Heart right ventricle (tissue), 16 donors: ENCODE measurements at places on chromosomes 11 and 22.

DNA sequence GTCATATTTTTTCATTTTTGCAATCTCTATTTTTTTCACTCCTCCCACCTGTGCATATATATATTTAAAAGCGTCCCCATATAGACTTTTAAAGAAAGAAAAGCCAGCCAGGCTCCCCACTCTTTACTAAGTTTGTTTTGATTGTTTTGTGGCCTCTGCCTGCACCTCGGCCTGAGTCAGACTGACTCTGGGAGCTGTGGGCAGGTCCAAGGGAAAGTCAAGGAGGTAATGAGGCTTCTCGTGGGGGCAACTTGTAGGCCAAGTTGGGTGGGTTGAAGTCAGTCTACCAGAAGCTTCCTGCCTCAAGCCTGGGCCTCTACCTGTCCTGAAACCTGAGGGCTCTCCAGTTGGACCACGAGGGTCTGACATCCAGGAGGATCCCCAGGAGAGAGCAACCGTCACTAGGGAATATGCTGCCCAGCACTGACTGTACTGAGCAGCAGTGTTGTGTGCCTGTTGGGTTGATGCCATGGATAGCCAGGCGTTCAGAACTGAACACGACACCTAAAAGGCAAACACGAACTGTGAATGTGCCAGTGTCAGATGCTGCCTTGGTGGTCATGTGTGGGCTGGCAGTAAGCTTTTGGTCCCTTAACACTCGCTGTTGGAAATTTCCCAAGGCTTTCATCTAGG, 58.8 kb downstream of the BMAL1 start:
- H3K36me3 ChIP-seq: no peaks in the 10 kb centered on the region
- peaks cover 75% of the 10 kb centered on the region for H3K4me1 ChIP-seq
- no peak overlapping the region for H3K4me3 ChIP-seq

- H3K4me3 ChIP-seq: no peak overlapping the region
- no peaks in the 10 kb centered on the region for H3K36me3 ChIP-seq
- no peaks in the 10 kb centered on the region for H3K4me1 ChIP-seq
- H3K27ac ChIP-seq: no peak overlapping the region
- no peak for DNase-seq
- H3K27me3 ChIP-seq: peaks cover 18% of the 10 kb centered on the region
These were observed 18.0 kb upstream of the EIF3D start for GRCh38 chr22:36546932-36547331.

DNA sequence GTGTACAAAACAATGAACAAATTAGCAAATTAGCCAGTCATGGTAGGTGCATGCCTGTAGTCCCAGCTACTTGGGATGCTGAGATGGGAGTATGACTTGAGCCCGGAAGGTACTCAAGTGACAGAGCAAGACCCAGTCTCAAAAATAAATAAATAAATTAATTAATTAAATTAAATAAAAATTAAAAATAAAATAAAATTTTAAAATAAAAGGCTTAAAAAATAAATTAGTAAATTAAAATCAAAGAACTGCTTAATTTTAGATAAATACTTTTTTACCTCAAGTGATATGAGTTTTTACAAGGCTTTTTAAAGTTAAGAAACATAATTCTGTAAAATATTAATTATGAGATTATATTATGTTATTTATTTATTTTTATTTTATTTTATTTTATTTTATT, 50.9 kb upstream of the TSPAN18 start:
- H3K4me1 ChIP-seq: no peaks in the 10 kb centered on the region
- no peaks in the 10 kb centered on the region for H3K27me3 ChIP-seq
- DNase-seq: no peak
- no peak overlapping the region for H3K27ac ChIP-seq
- H3K4me3 ChIP-seq: no peak overlapping the region

GRCh38 chr11:59208956-59209355, 3.8 kb downstream of the MPEG1 start:
- H3K27me3 ChIP-seq: no peaks in the 10 kb centered on the region
- no peak overlapping the region for H3K27ac ChIP-seq
- H3K4me3 ChIP-seq: peak overlapping the region; percentile 58
- H3K36me3 ChIP-seq: no peaks in the 10 kb centered on the region

GRCh38 chr11:71563406-71563805, 2.0 kb upstream of the KRTAP5-10 start:
- no peak overlapping the region for H3K27ac ChIP-seq
- H3K36me3 ChIP-seq: no peaks in the 10 kb centered on the region
- H3K4me1 ChIP-seq: no peaks in the 10 kb centered on the region
- H3K27me3 ChIP-seq: peaks cover 5% of the 10 kb centered on the region

- no peak overlapping the region for H3K27ac ChIP-seq
- H3K36me3 ChIP-seq: no peaks in the 10 kb centered on the region
- peak overlapping the region; percentile 86 for H3K4me3 ChIP-seq
- H3K4me1 ChIP-seq: peaks cover 22% of the 10 kb centered on the region
- DNase-seq: no peak
These were observed 2.8 kb downstream of the SESN3 start for GRCh38 chr11:95228081-95228749.

- no peaks in the 10 kb centered on the region for H3K27me3 ChIP-seq
- no peak overlapping the region for H3K4me3 ChIP-seq
- no peak overlapping the region for H3K27ac ChIP-seq
- H3K36me3 ChIP-seq: no peaks in the 10 kb centered on the region
- DNase-seq: no peak
- H3K4me1 ChIP-seq: no peaks in the 10 kb centered on the region
These were observed 35.9 kb downstream of the APOL3 start for GRCh38 chr22:36124666-36125065.

DNA sequence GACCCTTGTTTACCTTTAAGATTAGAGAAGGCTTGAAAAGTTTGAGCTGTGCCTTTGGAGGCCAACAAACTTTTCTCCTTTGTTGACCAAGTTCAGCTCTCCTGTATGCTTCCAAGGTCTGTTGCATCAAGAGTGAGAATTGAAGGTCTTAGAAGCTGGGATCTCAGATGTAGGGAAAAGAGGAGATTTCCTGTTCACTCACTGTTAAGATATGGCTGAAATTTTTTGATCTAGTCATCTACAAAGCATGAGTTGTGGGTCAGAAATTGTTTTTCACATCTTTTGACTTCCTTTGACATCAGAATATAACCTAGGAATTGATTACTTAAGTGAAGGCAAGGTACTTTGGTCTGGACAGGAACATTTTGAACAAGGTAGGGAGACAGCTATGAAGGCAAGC, 12.1 kb downstream of the OR51B4 start:
- no peak for DNase-seq
- no peak overlapping the region for H3K4me3 ChIP-seq
- no peaks in the 10 kb centered on the region for H3K27me3 ChIP-seq
- H3K27ac ChIP-seq: no peak overlapping the region
- no peaks in the 10 kb centered on the region for H3K36me3 ChIP-seq

GRCh38 chr11:75562048-75562835, at the start of gene SERPINH1:
TSS of gene SERPINH1 (plus strand) at chr11:75562253. CDS start at chr11:75566350, 4,097 bp downstream.
- no peaks in the 10 kb centered on the region for H3K36me3 ChIP-seq
- H3K27ac ChIP-seq: peak within 1 kb of the TSS; percentile 99
- H3K4me1 ChIP-seq: peaks cover 86% of the 10 kb centered on the region
- peak within 1 kb of the TSS; percentile 87 for H3K4me3 ChIP-seq
- peak; percentile 95 for DNase-seq

- no peaks in the 10 kb centered on the region for H3K36me3 ChIP-seq
- no peak overlapping the region for H3K27ac ChIP-seq
- DNase-seq: no peak
- H3K4me1 ChIP-seq: no peaks in the 10 kb centered on the region
- no peak overlapping the region for H3K4me3 ChIP-seq
These were observed 250.7 kb upstream of the ARHGAP20 start for GRCh38 chr11:110962921-110963320.

DNA sequence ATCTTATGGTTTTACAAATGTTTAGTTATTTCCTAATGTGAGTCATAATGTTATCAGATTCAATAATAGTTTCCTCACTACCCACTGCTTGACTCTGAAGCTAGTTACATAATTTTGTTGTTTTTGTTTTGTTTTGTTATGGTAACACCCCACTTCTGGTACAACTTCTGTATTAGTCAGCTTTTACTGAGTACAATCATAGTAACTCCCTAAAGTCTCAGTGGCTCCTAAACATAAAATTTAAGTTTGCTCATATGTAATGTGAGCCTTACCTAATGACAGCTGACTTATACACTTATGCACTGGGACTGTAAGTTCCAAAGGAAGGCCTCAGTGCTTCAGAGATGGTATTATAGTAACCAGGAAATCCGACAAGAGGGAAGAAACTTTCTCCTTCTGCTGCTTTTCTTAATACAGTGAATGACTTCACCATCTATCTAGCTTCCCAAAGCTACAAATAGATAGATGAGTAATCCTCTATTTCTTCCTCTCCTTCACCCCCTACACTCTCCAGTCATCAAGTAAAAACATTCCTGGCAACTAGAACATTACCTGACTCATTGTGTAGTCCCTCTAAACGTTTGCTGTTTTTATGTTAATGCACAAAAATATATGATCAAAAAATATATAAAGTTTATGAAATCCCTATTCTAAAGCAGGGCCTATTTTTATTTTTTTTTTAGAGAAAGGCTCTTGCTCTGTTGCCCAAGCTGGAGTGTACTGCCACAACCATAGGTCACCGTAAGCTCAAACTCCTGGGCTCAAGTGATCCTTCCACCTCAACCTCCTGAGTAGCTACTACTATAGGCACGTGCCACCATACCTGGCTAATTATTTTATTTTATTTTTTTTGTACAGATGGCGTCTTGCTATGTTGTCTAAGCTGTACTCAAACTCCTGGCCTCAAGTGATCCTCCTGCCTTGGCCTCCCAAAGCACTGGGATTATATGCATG, 563.0 kb downstream of the SOX6 start:
- no peaks in the 10 kb centered on the region for H3K36me3 ChIP-seq
- no peaks in the 10 kb centered on the region for H3K27me3 ChIP-seq
- peak overlapping the region; percentile 69 for H3K27ac ChIP-seq
- no peaks in the 10 kb centered on the region for H3K4me1 ChIP-seq

DNA sequence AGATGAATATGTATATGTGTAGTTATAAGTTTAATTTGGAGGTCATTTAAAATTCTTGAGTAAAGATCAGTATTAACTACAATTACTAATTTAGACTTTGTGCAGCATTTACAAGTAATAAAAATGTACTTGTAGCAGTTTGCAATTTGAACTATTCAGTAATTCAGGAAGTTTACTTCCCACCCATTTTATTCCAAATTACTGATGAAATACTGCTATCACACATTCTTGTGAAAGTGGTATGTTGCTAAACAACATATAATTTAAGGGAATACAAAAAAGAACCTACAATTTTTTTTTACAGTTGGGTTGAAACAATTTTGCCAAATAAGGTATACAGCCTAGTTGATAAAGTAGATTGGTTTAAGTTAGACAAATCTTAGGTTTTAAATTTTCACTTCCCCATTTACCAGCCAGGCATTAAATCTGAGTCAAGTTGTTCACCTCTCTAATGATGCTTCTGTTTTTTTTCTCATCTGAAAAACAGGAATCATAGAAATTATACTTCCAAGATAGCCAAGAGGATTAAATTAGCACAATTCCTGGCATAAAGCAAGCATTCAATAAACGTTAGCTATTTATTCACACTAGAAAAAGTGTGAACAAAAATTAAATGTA, 45.3 kb downstream of the ZBTB44 start:
- H3K27ac ChIP-seq: no peak overlapping the region
- peaks cover 20% of the 10 kb centered on the region for H3K36me3 ChIP-seq
- H3K4me1 ChIP-seq: no peaks in the 10 kb centered on the region
- H3K27me3 ChIP-seq: no peaks in the 10 kb centered on the region
- H3K4me3 ChIP-seq: no peak overlapping the region

- H3K36me3 ChIP-seq: no peaks in the 10 kb centered on the region
- H3K4me3 ChIP-seq: no peak overlapping the region
- DNase-seq: no peak
- peaks cover 16% of the 10 kb centered on the region for H3K4me1 ChIP-seq
These were observed 38.3 kb downstream of the PDGFB start for GRCh38 chr22:39206491-39206890.

DNA sequence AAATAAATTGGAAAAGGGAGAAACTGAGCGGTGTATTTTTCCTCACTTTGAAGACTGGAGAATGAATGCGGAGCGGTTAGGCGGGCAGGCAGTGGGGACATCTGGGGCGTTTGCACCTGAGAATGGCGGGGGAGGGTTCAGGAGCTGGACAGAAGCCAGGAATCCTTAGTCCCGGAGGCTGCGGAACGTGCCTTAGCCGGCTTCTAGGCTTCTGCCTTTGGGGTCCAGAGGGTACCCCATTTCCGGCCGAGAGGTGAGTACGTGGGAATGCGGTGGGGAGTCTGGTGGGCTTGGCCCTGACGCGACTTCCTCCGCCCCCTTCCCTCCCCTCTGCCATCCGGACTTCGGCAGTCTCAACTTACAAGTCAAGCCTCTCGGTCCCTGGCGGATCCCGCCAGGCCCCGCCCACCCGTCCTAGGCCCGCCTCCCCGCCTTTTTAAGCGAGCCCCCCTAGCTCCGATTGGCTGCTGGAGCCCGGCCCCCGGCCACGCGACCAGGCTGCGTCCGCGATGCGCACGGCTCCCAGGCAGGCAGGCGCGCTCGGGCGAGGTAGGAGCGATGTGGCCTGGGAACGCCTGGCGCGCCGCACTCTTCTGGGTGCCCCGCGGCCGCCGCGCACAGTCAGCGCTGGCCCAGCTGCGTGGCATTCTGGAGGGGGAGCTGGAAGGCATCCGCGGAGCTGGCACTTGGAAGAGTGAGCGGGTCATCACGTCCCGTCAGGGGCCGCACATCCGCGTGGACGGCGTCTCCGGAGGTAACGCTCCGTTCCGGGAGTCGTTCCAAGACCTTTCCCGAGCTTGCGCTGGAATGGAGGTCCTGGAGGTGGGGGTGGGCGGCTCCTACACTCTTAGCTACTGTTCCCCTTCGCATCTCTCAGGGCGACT, at the start of gene GCAT:
Gene GCAT, plus strand, starts transcription at position 525 of the 884 bp plus-strand sequence. Its CDS starts 34 bp downstream, at position 559.
- no peaks in the 10 kb centered on the region for H3K27me3 ChIP-seq
- peaks cover 6% of the 10 kb centered on the region for H3K4me1 ChIP-seq
- H3K36me3 ChIP-seq: no peaks in the 10 kb centered on the region
- peak; percentile 96 for DNase-seq
- peak within 1 kb of the TSS; percentile 85 for H3K4me3 ChIP-seq

DNA sequence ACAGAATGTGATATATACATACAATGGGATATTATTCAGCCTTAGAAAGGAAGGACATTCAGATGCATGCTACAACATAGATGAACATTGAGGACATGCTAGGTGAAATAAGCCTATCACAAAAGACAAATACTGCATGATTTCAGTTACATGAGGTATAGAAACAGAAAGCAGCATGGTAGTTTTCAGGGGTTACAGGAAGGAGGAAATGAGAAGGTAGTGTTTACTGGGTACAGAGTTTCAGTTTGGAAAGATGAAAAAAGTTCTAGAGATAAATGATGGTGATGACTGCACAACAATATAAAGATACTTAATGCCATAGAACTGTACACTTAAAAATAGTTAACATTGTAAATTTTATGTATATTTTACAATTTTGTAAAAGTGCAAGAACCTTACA, 266.7 kb upstream of the C11orf87 start:
- no peak for DNase-seq
- no peaks in the 10 kb centered on the region for H3K4me1 ChIP-seq
- no peak overlapping the region for H3K4me3 ChIP-seq
- no peaks in the 10 kb centered on the region for H3K27me3 ChIP-seq
- no peak overlapping the region for H3K27ac ChIP-seq

- H3K4me1 ChIP-seq: no peaks in the 10 kb centered on the region
- no peak overlapping the region for H3K4me3 ChIP-seq
- no peaks in the 10 kb centered on the region for H3K36me3 ChIP-seq
- no peak for DNase-seq
- H3K27me3 ChIP-seq: no peaks in the 10 kb centered on the region
These were observed 19.8 kb downstream of the MMP27 start for GRCh38 chr11:102685754-102686153.
